Stimulated activated naive CD4-positive, alpha-beta T cell treated with Interleukin-2 at 50 U/mL for 16 hours (primary cell): ENCODE measurements at places on chromosomes 12 and 14.

DNA sequence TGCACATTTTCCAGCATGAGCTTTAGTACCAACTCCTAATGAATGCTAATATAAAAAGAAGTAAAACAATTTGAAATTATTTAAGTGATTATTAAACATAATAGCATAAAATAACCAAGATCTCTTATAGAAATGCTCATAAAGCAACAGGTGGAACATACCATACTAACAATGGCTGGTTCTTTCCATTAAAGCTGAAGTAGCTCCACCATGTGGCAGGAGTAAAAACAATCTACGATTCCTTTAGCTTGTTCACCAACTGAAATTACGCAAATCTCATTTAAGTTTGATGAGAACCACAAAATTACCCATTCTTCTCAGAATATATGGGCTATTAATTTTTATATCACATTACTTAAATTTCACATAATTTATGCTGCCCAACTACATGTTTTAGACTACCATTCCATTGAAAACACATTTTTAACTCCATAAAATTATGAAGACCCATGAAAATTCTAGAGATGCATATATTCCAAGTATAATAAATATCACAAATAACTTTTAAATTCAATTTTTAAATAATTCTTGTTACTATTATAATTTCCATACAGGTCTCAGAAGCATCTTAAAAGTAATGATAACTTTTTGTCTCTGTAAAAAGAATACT, 213.6 kb downstream of the DAD1 start:
- DNase-seq = no peak

DNA sequence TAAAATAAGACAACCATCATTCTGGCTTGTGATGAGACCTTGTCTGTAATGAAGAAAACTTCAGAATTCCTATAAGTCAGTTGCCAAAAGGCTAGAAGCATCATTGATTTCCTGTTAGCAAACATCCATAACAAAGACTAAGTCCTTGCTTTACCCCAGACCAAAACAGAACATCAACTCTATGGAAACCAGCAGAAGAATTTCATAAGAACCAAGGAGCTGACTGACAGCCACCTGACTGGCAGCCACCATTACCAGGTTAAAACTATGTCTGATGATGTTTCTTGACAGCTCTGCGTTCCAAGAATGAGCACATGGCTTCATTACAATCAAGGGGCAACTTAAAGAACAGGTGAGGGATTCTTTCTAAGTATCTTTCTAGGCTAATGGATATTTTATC, 29.3 kb downstream of the HECTD4 start:
- DNase-seq = no peak

DNA sequence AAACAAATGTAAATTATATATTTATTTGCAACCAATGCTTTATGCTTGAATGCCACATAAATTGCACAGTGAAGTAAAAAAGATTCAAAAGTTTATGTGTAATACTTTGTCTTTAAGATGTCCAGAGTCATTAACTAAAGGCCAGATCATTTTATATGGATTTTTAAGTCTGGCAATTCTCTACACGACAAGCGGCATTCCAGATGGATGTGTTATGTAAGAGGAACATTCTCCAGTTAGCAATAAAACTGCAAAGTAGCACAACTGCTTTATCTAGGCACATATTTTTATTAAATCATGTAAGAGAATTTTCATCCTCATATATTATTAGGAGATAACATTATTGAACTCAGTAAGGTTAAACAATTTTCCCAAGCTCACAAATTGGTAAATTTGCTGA, 1717.7 kb upstream of the SEL1L start:
- DNase-seq = no peak

- peak; percentile 29 for DNase-seq
Observed at GRCh38 chr14:55731881-55732498, 152.0 kb downstream of the KTN1 start.

DNA sequence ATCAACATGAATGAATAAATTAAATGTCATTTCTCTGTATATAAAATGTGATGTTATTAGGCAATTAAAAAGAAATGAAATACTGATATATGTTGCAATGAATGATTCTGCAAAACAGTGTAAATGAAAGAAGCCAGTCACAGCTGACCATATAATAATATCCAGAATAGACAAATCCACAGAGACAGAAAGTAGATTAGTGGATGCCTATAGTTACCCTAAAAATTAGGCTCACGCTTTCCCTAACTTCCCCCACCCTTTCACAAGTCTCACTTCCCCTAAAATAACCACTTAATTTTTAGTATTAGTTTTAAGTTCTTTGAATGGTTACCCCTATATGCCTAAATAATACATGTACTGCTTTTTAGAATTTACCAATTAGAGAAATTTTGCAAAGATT, 348.9 kb upstream of the FAR2 start:
- DNase-seq = no peak

DNA sequence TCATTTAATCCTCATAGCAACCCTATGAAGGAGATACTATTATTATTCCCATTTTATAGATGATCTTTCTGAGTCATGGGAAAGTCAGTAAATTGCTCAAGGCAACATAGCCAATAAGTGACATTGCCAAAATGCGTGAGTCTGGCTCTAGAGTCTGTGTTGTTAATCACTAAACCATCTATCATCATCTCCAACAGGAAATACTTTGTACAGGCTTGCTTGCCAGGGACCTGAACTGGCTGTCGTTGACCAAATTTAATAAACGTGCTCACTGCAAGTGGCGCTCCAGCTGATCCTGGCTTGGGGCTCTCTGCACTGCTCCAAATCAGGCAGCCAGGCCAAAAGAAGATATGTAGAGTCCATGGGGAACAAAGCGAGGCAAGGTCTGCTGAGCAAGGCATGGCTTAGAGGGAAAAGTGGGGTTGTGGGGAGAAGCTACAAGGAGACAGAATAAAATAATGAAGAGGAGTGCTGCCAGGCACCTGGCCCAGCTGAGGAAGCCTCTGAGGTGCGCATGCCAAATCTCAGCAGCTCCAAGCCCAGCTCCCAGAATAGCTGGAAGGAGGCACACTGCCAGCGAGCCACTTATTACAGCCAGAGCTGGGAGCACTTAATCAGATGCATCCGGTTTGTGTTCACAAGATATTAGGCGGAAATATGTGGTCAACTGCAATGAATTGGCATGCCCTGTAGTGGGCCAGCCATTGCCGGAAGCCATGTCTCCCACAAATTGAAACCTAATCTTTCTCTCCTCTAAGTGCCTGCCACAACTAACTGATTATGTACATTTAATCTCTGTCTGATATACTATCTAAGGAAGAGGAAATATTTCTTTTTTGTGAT, 43.3 kb upstream of the PTPRO start:
- DNase-seq = no peak

DNA sequence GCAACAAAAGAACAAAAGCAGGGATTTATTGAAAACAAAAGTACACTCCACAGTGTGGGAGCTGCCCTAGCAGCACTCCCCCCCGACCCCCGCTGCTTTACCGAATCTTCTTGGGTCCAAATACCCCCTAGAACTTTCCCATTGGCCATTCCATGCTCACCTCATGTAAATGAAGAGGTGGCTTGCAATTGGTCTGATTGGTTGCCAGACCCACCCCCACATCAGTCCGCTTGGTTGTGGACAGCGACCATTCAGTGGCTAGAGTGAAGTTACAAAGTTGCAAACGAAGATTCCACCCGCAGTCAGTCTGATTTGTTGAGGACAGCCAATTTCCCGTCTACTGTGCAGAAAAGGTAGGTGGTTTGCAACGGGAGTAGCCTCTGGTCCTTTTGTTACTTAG, 3.9 kb downstream of the STYX start:
- DNase-seq = no peak

DNA sequence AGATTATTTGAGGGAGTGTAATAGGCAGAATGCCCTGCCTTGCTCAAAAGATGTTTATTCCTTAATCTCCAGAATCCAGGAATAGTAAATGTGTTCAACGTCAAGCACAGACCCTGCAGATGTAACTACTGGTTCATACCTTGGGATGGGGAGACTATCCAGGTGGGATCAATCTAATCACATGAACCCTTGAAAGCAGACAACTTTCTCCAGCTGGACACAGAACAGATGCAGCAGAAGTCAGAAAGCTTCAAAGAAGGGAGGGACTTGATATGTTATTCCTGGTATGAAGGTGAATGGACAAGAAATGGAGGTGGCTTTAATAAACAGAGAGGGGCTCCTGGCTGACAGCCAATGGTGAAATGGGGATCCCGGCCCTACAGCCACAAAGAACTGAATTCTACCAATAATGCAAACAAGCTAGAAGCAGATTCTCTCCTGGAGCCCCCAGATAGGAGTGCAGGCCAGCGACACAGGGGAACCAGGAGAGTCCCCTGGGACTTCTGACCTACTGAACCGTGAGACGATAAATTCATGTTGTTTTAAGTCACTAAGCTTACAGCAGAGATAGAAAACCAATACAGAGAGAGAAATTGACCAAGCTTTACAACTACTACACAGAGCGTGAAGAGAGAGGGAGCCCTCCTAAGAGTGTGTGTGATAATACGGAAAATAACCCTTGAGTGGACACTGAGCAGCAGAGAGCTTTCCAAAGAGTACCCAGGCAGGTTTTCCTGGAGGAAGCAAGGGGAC, 133.5 kb upstream of the TMEM132C start:
- DNase-seq = no peak

GRCh38 chr12:4138051-4138450, 135.5 kb upstream of the CCND2 start:
- DNase-seq = no peak

DNA sequence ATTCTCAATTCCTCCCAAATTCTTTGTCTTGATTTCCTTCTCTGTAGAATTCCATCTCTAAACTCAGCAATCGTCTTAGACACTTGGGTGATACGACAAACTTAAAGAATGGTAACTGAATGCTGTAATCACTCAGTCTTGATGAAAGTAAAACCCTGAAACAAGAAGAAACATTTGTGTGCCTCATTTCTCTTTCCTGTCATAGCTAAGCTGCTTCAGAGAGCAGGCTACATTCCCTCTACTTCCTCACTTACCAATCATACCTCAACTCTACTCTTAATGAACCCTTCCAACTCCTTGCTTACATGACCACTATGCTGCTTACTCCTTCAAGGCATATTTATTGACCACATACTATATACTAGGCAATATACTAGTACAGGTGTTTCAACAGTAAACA, 8.3 kb downstream of the MAP4K5 start:
- DNase-seq = no peak

DNA sequence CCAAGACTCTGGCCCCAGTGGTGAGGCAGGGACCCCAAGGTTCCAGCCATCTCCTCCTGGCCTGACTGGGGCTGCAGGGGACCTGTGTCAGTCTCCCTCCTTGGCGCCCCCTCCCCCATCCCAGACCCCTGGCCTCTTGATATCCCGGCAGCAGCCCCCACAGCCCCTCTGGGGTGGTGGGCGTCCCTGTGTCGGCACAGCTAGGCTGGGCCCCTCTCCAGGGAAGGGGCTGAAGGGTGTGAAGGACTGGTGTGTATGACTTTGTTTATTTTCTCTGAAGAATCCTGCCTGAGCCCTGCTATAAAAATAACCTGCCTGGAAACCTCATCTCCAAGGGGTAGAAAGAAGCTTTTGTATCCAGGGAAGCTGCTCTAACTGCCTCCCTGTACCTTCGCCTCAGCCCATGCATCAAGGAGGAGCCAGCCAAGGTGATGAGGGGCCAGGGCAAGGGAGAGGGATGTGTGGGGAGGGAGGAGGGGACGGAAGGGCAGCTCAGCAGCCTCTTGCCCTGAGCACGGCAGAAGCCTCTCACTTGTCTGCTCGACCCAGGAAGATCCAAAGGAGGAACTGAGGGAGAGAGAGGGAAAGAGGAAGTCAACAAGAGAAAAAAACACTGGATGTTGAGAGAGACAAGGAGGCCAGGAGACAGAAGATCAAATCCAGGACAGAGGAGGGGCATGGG, 25.4 kb upstream of the COL2A1 start:
- no peak for DNase-seq
